ENCODE measurements at places on chromosomes 5 and 9.

DNA sequence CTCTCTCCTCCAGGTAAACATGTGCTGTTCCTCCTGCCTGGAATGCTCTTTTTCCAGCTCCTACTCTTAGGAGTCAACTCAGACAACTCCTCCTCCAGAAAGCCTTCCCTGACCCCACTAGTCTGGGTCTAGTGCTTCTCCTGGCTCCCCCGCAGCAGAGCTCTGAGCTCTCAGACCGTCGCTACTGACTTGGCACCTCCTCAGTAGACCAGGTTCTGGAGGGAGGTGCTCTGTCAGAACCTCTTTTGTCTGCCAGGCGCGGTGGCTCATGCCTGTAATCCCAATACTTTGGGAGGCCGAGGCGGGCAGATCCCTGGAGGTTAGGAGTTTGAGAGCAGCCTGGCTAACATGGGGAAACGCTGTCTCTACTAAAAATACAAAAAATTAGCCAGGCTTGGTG is 3.4 kb downstream of the LRRC8A start:
- DNase-seq: no peak

GRCh38 chr5:82793808-82794419 is 283.3 kb downstream of the TMEM167A start:
- DNase-seq: peak; percentile 48

- DNase-seq: no peak
Observed at GRCh38 chr9:30116673-30117217, 2267.7 kb upstream of the ACO1 start.

DNA sequence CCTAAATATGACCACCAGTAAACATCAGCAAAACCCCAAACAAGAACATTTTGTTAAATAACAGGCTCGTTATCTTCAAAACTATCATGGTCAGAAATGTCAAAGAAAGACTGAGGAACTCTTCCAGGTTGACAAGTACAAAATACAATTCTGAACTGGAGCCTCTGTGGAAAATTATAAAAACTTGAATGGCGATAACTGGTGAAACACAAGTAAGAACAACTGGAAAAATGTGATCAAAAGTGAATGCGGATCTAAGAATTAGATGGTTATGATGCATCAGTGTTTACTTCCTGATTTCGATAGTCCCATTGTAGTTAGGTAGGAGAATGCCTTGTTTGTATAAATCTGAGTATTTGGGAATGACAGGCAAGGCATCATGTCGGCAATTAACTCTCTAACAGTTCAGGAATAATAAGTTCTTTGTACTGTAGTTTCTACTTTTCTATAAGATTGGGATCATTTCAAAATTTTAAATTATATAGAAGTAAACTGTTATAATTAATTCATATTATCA is 740.2 kb upstream of the DMAC1 start:
- no peak for DNase-seq

DNA sequence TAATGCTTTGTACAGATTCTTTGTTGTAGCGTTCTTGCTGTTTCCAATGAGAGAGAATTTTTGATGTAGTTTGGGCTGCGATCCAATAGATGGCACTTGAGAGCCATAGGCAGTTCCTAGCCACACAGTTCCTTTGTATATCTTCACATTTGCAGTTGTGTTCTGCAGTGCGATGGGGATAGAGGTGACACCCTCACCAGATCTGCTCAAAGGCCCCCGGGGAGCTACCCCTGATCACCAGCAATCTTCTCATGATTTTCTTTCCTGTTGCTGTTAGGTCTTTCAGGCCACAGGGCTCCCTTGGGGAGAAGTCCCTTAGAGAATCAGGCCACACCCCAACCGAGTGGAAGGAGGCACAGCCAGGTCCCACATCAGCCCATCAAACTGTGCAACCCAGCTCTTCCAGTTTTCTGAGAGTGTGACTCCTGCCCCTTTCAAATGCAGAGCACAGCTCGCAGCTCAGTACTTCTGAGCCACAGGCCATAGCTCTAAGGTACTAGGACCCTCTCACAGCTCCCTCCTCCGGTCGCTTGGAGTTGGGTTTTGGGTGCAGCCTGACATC is 353.7 kb downstream of the SLCO4C1 start:
- peak; percentile 65 for DNase-seq

- DNase-seq: no peak
Observed at GRCh38 chr5:120499876-120500563, 35.9 kb downstream of the PRR16 start.

GRCh38 chr9:35904338-35904737 is 1.7 kb upstream of the HRCT1 start:
- no peak for DNase-seq

- DNase-seq: peak; percentile 78
Observed at GRCh38 chr9:130770679-130771442, 64.2 kb upstream of the ABL1 start.

- DNase-seq: no peak
Observed at GRCh38 chr9:136459425-136459824, 19.8 kb upstream of the INPP5E start.

GRCh38 chr9:90813523-90813922 is 11.9 kb downstream of the SYK start:
- no peak for DNase-seq

DNA sequence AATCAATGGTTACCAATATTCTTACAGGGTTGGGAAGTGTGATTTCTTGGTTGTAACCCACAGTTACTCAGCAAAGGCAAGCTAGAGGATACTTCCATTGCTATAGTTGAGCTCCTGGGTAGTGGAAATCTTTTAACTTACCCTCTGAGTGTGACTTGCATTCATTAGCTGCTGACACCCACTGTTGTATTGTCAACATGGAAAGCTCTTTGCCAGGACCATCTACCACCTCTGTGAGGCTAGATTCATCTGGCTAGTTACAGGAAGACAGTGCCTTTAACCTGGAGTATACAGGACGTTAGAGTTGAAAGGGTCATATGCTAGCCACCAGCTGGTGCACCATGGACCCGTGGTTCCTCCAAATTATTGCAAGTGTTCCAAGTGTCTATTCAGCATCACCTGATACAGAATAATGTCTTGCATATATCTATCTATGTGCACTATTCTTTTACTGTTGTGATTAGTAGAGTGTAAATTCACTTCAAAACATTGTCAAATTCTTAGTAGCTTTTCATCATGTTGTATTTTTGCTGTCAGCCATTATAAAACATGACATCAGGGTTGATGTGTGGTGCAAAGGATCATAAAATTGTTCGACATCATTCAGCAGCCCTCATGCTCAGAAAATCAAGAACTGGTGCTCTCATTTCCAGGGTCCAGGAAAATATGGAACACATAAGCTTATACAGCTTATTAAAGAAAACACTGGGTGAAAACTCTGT is 239.0 kb downstream of the PJA2 start:
- DNase-seq: no peak

- no peak for DNase-seq
Observed at GRCh38 chr5:131223751-131224386, 40.0 kb upstream of the CDC42SE2 start.

DNA sequence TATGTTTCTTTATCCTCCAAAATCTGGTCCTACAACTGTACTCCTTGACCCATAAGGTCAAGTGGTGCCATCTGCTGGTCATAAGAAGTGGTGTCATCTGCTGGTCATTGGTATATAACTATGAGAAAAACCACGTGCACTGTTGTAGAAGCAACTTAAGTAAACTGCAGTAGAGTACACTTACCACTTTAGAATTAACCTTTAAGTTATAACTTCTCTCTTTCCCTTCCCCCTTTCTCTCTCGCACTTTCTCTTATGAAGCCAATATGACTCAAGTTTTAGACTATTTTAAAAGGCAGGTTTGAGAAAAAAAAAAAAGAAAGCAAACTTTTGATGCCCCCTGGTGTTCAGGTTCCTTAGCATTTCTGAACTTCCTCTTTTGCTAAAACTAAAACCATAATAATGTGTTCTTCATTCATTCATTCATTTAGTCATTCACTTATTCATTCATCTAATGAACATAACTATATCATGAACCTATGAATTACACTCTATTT is 12.8 kb upstream of the MTAP start:
- DNase-seq: peak; percentile 88

DNA sequence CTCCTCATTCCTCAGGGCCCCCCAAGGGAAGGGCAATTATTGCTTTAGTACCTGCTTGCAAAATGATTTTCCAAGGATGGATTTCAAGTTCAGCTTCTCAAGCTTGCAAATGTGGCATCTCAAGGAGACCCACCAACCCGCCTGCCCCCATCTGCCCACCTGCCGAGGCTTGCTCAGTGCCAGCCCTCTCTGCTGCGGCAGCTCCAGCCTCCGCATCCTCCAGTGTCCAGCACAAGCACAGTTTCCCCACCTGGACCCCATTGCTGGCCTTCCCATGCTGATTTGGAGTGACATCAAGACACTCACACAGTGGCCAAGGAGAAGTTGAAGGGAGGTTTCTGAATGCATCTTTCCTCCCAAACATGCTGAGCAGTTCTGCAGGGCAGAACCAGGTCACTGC is 31.2 kb downstream of the MED10 start:
- no peak for DNase-seq

DNA sequence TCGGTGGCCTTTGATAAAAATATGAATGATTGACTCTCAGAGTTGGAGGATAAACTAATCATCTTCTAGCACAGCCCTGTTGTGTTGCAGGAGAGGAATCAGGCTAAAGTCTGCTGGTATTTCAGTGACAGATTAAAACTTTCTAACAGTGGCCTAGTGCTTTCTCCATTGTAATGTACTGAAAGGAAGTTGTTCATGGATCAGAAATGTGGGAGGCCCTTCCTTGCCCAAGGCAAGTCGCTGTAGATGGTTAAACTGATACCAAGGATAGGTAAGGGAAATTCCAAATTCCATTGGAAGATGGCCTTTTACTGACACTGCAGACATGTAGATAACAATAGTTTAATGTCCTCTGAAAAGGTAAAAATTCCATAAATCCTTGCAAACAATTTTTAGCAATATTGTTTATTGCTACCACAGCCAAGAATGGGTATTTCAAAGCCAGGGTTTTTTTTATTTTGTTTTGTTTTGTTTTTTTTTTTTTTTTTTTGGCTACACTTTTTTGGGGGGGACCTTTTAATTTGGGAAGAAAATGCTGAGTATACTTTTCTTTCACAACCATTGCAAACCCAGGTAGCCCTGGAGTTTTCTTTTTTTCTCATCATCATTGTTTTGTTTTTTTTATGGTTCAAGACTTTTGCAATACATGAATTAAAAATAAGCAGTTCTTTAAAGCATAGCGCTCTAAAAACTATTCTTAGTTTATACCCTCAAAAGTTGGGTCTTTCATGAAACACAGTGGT is 35.5 kb downstream of the WDR36 start:
- DNase-seq: no peak

DNA sequence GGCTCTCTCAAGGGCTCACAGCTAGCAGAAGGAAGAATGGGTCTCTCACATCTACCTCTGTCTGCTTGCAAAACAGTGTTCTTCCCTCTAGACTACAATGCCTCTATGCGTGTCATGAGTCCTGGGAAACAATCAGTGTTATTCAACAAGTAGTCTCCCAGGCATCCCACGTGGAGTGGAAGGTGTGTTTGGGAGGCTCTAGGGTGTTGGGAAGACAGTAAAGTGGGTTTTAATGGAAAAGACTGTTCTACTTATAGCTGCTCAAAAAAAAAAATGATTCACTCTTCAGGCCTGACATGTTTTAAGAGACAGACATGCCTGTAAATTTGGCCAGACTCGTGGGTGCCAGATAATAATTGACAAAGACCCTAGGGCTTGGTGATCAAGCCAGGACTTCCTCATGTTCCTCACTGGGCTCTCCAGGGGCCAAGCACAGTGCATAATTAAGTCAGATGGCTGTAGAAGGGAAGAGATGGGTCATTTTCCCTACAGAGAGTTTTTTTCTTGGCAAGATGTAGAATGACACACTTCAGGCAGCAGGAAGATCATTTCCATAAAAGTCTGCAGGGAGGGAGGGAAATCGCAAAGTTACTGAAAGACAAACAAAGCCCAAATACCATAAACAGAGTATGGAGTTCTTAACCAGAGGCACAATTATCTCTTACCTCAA is 246.4 kb downstream of the ACTL7B start:
- DNase-seq: peak; percentile 71

DNA sequence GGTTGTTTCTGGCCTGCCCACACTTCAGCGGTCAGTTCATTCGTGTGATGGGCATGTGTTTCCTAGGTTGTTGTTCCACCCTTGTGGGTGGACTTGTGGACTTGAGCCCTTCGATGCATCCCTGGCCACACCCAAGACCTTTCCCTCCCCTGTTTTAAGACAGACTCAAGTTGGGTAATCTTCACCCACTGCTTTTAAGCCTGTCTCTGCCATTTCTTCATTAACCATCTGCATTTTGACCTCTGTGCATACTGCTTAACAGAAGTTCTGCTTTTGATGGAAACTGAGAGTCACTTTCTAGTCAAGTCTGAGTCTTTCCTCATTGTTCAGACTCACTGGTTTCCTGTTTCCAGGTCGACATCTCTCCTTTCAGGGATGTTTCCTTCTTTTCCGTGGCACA is 233.7 kb downstream of the ARHGEF28 start:
- no peak for DNase-seq

GRCh38 chr5:159331093-159331973 is 1.0 kb upstream of the IL12B start:
- DNase-seq: peak; percentile 80

GRCh38 chr5:42689391-42689790 is 67.2 kb upstream of the CCDC152 start:
- DNase-seq: no peak

- DNase-seq: no peak
Observed at GRCh38 chr9:111736714-111737113, 58.0 kb downstream of the SHOC1 start.

- DNase-seq: peak; percentile 22
Observed at GRCh38 chr5:134873494-134873893, 677 bp upstream of the TXNDC15 start.

DNA sequence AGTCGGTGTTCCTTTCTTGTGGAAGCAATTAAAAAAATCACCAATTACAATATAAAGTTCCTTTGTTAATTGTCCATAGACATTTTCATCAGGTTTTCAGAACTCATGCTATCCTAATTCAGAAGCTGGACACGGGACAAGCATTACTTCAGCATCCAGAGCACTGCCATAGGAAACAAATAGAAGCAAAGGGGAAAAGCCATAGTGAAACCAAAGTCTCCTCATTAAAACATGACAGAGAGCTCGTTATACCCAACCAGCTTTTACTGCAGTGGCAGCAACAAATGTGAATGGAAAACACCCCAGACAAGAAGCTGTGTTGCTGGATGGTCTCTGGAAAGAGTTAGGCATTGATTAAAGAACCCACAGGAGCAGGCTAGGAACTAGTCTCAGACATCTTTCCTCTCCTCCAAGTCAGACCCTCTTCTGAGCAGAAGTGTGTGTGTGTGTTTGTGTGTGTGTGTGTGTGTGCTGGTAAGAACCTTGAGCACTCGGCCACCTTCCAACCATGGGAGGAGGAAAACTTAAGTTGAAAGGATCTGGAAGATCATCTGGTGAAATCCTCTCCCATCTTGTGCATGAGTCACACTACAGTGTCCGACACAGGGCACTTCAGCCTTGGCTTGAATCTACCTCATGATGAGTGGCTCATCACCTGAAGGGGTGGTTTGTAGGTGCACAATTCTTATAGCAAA is 162.6 kb upstream of the ADAMTS16 start:
- DNase-seq: no peak

Data from NCI-H69 (cell line).